ENCODE measurements at places on chromosomes 3 and 15. TPM values are rescaled to one million over a fixed set of nuclear protein-coding genes. Genes with fewer than 3 reads are reported as not detected.

AMT gene
- polyA plus RNA-seq, result 42.3 TPM

GMNC gene
- polyA plus RNA-seq, result 0.22 TPM

CPEB1 gene
- polyA plus RNA-seq, result 1.5 TPM

NOX5 gene
- polyA plus RNA-seq, result 0.16 TPM

CPB1 gene
- 1.9 TPM for polyA plus RNA-seq

PPP4R2 gene
- 69.6 TPM for polyA plus RNA-seq

TNFAIP8L3 gene
- 3.8 TPM for polyA plus RNA-seq

ACSBG1 gene
- polyA plus RNA-seq, result 1.1 TPM

ATP13A3 gene
- 64.6 TPM for polyA plus RNA-seq

KIF7 gene
- 3.7 TPM for polyA plus RNA-seq

EAF2 gene
- 6.0 TPM for polyA plus RNA-seq

WNT7A gene
- polyA plus RNA-seq, result 0.01 TPM

SERPINI2 gene
- polyA plus RNA-seq, result 0.09 TPM

KBTBD8 gene
- 2.7 TPM for polyA plus RNA-seq
